ENCODE measurements at places on chromosomes 2 and 18.

DNA sequence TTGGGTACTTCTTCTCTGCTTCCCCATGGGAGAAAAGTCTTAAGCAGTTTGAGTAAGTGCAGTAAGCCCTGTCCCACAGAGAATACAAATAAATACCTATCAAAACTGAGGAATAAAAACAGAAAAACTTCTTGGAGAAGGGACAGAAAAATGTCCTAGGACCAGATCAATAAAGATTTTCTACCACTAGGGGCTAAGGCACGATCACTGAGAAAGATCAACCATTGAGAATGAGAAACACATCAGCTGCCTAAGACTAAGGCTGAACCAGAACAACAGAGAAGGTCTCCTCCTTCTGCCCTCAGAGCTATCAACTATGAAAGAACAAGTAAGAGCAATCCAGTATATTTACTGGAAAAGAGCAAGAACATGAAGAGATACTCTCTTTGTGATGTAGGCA is 763.6 kb upstream of the LRRTM1 start:
- DNase-seq: no peak

- DNase-seq: no peak
These were observed 289.9 kb downstream of the ZEB2 start for GRCh38 chr2:144230033-144230432.

- DNase-seq: no peak
These were observed 208.1 kb downstream of the NEDD4L start for GRCh38 chr18:58252166-58252565.

DNA sequence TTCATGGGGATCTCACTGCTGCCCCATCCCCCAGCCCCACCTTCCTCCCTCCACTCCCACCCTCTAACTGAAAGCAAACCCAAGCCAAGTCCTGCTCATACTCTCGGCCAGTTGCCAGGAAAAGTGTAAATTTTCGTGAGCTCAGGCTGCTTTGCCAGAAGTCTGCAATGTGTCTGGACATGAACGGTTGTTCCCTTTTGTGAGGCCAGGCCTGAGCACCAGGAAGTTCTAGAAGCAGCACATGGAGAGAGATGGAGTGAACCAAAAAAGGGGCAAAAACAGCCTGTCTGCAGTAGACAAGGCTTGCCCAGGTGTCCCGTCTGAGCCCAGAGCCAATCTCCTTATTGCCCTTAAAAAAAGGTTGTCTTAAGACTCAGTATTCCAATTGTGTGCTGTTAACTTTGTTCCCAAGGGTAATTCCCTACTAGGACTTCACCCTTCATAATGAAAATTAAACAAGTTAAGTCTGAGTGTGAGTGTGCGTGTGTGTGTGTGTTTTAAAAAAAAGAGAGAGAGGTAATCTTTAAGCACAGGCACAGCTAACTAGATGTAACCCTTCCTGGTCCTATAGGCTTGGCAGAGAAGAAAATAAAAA is 247.1 kb downstream of the BCL11A start:
- no peak for DNase-seq

DNA sequence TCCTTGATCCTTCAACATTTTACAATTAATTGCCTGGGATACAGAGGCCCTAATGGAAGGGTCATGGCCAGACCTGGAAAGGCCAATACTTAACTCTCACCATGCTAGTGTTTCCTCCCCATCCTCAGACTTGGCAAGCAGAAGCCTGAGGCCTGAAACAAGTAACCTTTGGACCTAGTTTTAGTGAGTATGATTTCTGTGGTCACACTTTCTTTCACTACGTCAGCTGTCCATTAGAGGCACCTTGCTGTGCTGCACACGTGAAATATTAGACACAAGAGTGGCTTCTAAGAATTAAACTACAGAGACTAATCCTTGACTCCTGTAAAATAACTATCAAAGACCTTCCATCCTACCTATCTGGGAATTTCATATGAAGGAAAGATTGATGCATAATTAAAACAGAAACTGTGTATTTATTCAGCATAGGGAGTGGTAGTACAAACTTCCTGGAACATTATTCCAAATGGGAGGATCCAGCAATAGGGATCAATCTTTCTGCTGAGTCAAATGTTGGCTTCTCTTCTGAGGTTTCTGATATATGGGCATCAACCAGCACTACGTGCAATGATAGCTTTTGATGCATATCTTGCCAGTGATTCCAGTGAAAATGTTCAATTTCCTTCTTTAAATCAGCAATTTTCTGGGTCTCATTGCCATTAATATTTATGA is 249.7 kb downstream of the IKZF2 start:
- DNase-seq: no peak

- DNase-seq: no peak
These were observed 46.3 kb upstream of the AQP4 start for GRCh38 chr18:26911840-26912239.

- peak; percentile 32 for DNase-seq
These were observed 93.3 kb downstream of the HNRNPLL start for GRCh38 chr2:38509314-38509946.

GRCh38 chr2:108459441-108459840 is 10.4 kb downstream of the GCC2 start:
- no peak for DNase-seq

DNA sequence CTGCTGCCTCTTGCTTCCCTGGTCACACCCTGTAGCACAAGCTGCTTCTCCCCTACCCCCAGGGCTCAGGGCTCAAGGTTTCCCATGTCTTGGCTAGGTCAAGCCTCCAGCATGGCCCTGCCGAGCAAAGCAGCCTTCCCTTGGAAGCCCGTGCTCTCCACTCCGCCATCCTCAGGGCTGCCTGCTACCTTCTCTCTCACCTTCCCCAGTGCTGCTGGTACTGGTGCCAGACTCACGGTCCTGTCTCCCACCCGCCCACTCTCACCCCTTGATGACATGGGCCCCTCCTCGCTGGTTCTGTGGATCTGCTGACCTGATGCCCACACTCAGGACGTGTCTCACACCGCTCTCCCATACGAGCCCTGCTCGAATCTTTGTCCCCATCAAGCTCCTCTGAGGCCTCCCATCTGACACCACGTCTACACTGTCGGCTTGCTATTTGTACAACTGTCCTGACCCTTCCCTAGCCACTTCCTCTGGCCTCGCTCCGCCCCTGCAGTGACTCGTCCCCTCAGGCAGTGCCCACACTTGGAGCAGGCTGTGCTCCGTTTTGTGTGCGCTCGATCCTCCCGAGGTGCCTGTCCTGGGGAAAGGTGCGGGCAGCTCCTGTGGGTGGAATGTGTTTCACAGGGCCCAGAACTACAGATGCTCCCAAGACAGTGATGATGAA is 49.9 kb downstream of the ZAP70 start:
- DNase-seq: no peak

DNA sequence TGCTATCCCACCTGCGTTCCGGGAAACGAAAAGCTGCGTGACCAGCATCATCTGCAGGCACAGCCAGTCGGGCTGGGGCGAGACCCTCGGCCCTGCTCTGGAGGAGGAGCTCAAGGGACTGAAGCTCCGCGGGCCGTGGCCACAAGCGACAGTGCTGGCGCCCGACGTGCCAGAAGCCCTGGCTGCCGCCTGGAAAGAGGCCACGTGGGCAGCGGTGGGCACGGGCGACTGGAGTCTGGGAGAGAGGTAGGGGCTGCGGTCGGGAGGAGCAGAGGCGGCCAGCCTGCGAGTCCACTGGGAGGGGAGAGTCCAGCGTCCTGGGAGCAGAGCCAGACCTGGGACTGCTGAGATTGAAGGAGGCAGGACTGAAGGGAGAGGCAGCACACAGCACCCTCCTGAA is 9.2 kb downstream of the DTYMK start:
- no peak for DNase-seq

DNA sequence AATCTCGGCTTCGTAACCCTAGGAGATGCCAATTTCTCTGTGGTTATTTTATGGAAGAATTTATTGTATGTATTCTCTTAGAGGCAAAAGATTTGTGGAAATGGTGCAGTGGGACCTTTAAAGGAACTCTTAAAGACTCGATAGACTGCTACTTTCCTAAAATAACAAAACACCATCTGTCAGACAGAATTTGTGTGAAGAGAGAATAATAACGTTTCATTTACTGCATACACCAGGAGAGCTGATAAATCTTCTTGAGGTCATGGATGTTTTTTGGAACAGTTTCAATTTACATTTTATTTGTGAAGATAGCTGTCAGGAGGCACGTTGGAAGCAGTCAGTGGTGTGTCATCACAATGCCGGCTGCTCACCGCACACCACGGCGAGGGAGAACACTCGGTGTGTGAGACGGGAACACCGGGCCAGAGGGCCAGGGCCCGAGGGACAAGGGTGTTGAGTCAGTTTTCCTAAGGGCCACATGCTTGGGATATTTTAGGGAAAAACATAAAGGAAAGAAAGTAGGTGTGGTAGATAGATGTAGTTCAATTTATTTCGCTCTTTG is 1681.0 kb upstream of the DDX18 start:
- DNase-seq: no peak

DNA sequence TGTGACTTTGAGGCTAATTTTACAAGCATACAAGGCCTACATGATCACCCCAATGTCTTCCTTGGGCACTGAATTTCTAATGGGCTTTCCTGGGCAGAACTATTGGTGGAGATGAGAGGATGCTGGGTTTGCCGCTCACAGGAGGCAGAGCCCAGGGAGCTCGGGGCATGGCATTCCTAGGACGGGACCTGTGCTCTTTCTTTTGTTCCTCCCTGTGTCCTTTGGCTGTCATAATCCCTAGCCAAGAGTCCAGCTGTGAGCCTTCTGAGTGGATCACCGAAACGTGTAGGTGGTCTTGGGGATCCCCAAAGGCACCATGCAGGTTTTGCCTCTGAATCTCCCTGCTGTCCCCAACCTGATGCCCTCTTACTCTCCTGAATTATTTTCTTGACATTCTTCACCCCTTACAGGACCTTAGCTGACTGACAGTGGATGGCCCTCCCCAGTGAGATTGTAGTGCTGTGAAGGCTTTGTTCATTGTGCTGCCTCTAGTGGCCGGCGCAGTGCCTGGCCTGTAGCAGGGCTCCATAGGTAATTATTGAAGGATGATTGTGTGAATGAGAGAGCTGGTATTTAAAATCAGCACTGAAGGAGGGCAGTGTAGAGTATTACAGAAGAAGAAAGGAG is 221.9 kb downstream of the ZNF407 start:
- no peak for DNase-seq

DNA sequence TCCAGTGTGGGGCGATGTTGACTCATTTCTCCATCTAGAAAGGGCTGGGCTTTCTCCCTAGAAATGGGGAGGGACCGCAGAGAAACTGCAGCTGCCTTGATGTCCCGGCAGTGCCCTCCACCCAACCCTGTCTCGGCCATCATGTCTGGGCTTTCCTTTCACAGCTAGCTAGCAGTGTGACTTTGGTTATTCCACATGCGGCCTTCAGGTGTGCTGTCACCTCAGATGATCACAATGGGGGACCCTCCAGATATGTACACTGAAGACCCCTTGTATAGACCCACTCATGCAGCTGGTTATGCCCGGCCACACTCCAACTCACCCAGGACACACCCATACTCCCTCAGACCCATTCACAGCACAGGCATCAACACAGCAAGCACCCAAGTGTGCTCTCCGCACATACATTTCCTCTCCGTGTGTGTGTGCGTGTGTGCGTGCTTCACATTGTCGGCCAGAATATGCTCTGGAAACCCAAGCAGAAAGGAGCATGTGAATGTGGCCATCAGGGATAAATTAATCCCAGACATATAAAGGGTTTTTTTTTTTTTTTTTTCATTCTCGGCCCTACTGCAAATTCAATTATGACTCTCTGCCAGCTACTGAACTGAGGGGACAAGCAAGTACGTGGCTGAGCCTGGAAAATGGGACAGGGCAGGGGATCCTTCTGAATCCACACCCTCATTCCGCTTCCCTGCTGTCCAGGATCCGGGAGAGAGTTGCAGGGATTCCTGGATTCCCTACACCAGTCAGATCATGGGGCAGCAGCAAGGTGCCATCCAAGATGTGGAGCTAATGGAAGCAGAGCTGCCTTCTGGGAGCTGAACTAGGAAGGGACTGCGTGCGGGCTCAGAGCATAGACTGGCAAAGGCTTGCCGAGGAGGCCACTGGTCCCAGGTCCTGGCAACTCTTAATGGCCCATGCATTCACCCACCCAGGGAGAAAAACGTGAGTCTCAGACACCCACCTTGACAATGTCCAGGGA is 240.2 kb downstream of the DYSF start:
- DNase-seq: no peak

DNA sequence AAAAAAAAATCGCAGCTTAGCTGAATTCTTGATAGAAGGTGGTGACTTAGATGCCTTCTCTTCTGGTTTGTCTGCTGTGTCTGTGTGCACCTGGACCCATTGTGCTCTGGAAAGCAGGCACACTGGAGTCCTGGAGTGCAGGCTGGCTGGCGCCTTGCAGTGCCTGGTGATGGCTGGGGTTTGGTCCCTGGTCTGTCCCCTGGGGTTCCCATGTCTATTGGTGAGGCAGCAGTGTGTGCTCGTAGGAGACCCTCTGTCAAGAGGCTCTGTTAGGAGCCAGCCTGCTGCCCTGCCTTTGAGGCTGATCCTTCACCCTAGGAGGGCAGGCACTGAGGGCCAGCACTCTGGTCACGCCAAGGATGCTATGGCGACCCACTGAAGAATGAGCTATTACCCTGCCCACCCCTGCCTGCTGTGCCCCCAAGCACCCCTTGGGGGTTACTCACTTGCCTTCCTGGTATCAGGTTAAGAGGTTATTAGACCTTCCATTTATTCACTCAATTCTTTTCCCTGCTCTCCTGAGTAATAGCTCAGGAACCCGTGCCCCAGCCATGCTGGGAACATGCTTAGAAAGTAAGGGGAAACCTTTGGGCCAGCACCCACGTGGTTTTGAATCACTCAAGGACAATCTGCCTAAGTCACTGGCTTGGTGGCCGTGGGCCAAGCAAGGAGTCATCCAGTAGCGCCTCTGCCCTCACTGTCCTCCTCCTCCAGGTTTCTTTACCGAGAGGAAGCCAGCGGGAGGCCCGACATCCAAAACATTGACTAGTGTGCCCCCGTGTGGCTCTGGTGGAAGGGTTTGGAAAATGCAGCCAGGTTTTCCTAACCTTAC is 284.5 kb downstream of the PRKCE start:
- DNase-seq: peak; percentile 92

DNA sequence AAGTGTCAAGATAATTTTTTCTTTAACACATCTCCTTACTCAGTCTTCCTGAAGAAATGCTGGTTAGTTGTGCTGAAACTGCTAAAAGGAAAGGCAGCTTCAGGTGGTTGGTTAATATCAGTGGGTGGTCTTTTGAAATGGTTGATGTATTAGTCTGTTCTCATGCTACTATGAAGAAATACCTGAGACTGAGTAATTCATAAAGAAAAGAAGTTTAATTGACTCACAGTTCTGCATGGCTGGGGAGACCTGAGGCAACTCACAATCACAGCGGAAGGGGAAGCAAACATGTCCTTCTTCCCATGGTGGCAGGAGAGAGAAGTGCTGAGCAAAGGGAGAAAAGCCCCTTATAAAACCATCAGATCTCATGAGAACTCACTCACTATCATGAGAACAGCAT is 125.9 kb upstream of the CYRIA start:
- DNase-seq: no peak

DNA sequence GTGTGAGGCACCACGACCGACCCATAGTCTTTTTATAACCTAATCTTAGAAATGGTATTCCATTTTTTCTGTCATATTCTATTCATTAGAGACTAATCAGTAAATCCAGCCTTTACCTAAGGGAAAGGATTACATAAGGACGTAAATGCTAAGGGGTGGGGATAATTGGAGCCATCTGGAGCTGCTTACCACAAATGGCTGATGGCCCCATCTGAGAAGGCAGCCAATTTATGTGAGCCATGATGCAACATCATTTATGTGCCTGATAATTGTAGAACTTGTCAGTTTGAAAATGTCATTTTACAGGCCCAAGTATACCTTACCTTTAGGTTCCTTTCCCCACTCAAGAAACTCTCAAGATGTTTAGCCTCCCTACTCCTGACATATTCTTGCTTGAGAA is 44.0 kb downstream of the ARHGEF33 start:
- no peak for DNase-seq
